ENCODE measurements at places on chromosomes 4 and X.

DNA sequence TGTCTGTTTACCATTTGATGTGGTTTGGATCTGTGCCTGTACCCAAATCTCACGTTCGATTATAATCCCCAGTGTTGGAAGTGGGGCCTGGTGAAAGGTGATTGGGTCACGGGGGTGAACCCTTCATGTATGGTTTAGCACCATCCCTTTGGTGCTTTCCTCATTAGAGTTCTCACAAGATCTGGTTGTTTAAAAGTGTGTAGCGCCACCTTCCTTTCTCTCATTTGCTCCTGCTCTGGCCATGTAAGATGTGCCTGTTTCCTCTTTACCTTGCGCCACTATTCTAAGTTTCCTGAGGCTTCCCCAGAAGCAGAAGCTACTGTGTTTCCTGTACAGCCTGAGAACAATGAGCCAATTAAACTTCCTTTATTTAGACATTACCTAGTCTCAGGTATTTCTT is 610.7 kb upstream of the ADGRL3 start:
- no peak for DNase-seq

DNA sequence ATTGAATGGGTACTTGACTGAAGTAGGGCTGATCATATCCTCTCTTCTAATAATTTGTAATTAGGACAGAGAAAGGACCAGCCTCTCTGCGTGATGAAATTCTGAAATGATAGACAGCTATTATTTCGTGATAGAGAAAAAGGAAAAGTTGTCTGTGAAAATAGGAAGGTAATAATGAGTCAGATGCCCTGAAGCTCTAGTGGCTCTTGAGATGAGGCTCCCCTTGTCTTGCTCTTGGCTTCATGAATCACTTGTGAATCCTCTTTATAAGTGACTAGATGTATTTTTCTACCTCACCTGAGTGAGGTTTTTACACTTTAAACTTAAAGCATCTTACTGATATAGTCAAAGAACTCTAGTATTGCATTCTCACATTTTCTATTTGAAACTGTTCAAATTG is 888.9 kb downstream of the PCDH18 start:
- no peak for DNase-seq

DNA sequence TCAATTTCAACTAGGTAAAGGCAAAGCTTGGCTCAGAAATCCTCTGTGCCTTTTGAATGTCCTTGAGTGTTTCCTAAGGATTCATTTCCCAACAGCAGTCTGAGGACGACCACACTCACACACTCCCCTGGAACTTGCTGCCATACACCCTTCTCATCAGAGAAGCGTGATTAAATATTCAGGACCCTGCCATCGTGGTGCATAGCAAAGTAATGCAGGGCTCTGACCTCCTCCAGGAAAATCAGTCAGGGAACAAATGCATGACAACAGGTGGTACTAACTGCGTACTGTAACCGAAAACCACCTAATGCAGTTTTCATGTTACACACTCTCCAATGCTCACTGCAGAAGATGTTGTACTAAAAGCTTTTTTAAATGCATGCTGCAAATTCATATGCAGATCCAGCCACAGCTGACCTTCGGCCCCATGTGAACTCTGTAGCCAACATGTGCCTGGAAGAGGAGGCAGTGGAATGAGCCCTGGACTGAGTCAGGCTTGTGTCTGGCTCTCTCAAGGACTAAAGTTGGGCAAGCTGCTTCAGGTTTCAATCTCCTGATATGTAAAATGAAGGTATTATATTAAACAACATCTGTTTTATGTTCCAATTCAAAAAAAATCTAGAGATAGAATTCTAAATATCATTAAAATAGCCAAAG is 238.3 kb downstream of the KCNIP4 start:
- no peak for DNase-seq

- no peak for DNase-seq
Observed at GRCh38 chr4:153223930-153224329, 19.7 kb downstream of the TRIM2 start.

DNA sequence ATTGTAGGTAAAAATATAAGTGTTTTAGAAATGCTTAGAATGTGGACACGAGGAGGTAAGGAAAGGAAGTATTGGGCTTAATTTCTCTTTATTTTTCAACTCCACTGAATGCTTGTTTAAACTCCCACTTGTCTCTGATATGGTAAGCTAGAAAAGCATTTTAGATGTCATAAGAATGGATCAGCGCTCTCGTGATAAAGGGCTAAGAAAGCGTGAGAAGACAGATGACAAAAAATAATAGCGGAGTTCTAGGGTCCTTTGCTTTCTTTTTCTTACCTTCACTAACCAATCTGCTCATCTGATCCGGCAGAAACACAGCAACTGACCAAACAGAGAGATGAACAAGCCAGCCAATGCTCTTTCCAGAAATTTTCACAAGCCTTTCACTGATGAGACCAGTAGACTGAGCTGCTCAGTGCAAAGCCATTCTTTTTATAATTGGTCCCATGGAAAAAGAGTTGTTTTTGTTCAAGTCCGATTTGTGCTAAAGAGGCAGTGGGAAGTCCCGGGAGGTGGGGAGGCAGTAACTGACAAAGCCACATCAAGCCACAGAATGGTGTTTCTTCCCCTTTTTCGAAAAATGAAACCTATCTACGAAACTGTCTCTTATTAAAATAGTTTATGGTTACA is at the start of gene TASL:
TSS of gene TASL (minus strand) at position 405 of the 630 bp plus-strand sequence. CDS start 17,411 bp downstream, outside the sequence.
- DNase-seq = no peak

GRCh38 chrX:152958047-152958446 is 35.9 kb downstream of the PNMA5 start:
- no peak for DNase-seq

DNA sequence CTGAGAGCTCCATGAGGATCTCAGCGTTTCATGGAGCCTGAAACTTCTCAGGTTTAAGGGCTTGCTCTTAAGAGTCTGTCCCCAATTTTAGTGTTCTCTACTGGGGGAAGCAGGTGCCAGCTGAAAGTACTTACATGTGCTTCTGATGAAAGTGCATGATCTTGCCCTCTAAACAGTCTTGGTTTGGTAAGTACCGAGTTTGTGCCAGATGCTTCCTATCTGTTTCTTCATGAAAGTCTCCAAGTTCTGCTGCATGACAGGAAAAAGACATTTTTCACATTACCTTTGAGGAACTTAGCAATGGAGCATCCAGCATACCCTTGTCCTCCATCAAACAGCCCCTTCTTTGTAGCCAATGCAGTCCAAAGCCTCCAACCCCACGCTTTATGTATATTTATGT is 42.0 kb downstream of the FRMD7 start:
- no peak for DNase-seq

DNA sequence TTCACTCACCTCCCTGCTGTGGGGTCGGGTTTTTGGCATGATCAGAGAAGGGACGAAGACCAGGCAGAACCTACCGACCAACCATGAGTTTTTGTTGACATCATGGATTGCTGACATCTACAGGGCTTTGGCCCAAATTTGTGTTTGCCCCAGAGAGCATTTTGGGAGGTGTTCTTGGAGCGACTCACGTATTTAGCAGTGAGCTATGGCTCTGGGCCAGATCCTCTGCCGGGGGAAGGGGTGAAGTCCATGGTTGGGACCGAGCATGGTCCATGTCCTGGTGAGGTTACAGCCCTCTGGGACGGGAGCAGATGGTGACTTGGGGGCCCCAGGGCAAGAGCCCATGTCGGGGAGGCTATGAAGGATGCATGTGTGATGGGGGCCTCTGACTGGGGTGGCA is 17.4 kb downstream of the SORCS2 start:
- DNase-seq = no peak

DNA sequence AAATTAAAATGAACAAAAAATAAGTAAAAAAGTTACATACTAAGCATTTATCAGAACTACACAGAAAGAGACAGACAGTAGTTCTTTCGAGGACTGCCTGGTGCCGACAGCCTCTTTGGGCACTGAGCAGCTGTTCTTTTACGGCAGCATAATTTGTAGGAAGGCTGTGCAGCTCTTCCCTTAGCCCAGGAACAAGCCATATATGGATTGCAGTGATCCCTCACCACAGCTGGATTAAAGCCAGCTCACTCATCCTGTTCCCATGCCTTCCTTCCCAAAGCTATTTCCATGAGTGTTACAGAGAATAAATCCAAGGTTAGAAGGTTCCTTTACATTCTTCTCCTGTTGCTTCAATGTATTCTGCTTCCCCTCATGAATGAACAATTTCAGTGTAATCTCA is 71.7 kb downstream of the DDX60L start:
- peak; percentile 69 for DNase-seq

DNA sequence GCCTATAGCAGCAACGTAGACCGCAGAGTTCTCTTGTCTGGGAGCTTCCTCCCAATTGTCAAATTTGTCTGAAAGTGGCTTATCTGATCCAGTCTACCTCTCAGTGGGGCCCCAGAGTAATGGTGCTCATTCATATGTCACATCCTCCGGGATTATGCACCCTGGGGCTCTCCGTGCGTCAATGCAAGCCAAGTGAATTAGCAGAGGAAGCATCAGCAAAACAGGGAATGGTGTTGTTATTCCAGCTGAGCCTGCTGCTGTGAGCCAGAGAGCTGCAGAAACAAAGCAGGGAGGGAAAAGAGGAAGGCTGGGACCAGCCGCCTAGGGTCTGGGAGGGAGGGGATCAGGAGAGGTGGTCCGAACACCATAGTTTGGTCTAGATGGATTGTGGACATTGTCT is 95.2 kb downstream of the CLNK start:
- no peak for DNase-seq

- DNase-seq = no peak
Observed at GRCh38 chr4:3247399-3248177, 1.4 kb upstream of the MSANTD1 start.

DNA sequence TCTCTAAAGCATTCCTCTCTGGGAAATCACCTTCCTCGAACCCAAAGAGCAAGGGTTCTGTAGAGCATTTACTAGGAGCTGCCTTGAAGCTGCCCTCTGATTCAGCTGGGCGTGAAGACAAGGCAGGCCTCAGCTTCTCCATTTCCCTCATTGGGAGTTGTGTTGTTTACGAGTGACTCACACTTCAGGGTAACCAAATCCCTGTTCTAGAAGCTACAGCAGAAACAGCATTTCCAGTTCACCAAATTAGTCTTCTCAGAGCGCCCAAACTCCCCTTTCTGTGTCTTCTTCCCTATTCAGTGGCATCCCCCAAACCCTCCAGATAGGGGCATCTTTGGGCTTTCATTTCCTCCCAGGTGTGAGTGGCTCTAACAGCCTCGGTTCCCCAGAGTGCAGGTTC is 863 bp upstream of the XPNPEP2 start:
- no peak for DNase-seq

GRCh38 chr4:89172865-89173264 is 61.5 kb downstream of the TIGD2 start:
- no peak for DNase-seq

All from amniotic stem cell (primary cell).